ENCODE measurements at places on chromosomes 5 and 9.

DNA sequence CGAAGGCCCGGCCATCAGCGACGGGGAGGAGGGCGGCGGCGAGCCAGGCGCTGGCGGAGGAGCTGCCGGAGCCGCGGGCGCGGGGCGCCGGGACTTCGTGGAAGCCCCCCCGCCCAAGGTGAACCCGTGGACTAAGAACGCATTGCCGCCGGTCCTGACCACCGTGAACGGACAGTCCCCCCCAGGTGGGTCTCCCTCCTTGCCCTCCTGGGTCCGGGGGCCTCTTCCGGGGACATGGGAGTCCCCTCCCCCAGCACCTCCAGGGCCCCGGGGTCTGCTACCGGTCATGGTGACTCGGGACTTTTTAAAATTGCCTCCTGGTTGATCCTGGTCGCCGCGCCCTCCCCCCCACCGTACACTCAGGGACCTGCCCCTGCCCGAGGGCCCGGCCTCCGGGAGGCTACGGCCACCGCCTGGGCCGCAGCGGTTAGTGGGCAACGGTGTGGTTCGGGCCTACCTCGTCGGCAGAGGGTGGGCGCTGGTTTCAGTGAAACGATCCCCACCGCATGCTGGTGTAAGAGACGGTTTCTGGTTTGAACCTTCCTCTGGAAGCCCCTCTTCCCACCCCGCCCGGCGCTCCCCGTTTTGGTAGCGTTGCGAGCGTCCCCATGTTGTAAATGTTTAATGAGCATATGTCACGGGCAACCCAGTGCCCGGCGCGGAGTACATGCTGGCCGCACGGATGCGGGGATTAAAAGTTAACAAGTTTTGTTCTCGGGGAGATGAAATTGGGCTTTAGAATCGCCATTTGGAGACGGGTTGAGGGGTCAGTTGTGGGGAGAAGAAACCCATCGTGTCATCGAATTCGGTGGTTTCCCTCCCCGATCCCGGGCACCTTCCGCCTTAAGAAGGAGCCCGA is 1.1 kb downstream of the LARP1 start:
- peak; percentile 24 for DNase-seq

- no peak for DNase-seq
Observed at GRCh38 chr5:59299006-59299405, 594.5 kb downstream of the PDE4D start.

GRCh38 chr5:56941981-56942380 is 9.9 kb downstream of the MIER3 start:
- no peak for DNase-seq

- DNase-seq: no peak
Observed at GRCh38 chr9:97911970-97912369, 10.3 kb downstream of the TRMO start.

GRCh38 chr9:98860871-98861293 is 53.4 kb downstream of the GALNT12 start:
- peak; percentile 72 for DNase-seq

DNA sequence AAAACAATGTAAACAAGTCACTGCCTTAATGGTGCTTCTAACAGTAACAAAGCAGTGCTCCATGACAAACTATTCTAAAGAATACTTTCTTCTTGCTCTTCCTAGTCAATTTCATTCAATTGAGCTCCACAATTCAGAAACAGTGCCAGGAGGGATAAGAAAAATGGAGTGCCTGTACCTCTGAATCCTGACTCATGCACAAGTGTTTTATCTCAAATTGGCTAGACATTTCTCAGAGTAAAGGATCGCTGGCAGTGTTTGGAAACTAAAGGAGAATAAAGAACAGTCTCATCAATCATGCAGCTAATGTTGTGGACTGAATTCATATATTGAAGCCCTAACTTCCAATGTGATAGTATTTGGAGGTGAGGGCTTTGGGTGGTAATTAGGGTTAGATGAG is 27.6 kb downstream of the SLC25A51 start:
- no peak for DNase-seq

- DNase-seq: no peak
Observed at GRCh38 chr5:66129144-66129543, 15.0 kb upstream of the SREK1 start.

GRCh38 chr5:151902215-151902614 is 22.4 kb downstream of the GLRA1 start:
- DNase-seq: no peak

DNA sequence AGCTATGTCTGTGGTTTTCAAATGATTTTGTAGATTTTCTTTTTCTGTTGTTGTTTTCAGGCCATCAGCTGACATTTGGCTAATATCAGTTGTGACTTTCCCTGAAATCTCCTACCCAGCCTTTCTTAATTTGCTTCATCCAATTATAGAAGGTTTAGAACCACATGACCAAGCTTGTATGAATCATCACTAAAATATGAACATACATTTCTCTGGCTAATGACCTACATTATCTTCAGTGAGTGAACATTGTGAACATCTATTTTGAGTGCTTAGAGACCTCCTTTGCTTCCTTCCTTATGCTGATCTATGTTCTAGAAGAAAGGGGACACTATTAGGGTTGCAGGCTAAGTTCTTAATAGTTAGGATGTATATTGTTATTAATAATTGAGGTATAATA is 532.5 kb downstream of the RAB3C start:
- DNase-seq: no peak

GRCh38 chr5:4901924-4902323 is 238.2 kb upstream of the ADAMTS16 start:
- no peak for DNase-seq

DNA sequence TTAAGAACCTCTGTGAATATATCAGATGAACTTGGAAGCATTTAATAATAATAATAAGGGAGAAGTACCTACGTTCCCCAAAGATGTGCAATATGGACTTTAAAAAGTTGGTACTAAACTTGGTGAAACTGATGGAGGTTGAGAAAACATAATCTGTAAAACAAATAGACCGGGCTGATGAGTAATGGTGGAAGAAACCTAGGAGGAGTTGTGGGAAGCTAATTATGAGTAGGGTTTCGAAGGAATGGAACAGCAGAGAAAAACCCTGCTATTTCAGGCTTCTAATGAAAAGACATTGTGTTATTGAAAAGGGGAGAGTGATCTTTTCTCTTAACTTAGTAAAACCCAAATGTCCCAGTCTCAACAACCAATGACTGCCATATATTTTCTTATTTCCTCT is 229.3 kb downstream of the PCSK1 start:
- no peak for DNase-seq

DNA sequence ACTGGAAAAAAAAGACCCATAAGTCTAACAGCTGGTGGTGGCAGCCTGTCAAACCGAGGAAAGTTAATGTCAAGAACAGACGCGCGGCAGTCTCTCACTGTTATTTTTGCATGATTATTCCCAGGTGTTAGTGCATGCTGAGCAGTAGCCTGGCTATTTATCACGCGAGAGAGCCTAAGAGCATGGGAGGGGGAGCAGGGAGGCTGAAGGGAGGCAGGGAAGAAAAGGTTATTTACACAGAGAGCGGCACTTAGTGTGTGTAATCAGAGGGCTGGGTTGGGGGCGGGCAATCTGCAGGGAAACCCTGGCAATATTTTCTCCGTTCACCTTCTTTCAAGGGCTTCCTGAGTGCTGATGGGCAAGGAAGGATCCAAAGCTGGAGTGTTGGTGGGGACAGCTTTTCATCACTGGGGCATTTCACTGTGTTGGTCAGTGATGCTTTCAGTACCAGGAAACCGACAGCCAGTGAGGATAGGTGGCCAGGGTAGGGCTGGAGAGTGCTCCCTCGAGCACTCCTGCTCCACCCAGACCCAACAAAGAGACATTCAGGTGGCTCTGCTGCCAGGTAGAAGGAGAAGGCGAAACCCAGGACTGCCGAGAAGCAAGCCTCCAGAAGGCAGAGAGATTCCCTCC is 39.6 kb downstream of the ZNF608 start:
- no peak for DNase-seq

GRCh38 chr9:32136700-32137339 is 247.6 kb upstream of the ACO1 start:
- DNase-seq: peak; percentile 45

Measured in HT1080 (cell line).